ENCODE measurements at places on chromosomes 5 and 9.

DNA sequence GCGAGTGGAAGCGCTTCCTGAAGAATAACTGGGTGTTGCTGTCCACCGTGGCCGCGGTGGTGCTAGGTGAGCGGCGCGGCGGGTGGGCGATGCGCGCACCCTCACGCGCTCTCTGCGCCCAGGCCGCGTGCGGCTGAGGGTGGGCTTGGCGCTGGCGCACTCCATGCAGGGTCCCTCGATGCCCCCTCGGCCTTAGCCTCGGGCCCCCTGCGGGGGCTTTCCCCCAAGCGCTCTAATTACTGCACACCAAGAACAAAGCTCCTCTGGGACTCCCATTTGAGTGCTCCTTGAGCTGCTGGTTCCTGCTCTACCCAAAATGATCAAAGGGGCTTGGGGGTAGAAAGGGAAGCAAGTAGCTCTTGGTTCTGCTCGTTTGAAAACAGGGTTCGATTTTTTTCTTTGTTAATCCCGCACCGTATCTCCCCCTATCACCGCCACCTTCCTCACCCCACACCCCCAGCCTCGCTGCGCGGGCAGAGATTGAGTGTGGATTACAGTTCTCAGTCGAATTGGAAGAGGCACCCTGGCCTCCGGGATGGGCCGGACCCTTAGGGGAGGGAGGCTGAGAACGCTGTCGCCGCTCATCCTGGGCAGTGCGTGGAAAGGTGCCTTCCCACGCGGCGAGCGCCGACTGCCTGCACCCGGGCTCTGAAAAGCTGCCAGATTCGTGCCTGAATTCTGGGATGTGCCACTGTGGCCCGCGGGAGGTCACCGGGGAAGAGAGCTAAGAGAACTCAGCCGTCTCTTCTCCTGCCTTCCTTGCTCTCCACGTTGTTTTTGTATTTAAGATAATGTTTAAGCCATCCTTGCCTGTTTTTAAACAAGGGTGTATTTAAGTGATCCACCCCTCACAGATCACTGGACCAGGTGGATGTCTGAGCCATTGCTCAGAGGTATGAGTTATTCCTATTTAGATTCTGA, 697 bp downstream of the SLC1A1 start:
- no peak for DNase-seq

GRCh38 chr9:35517131-35517530, 27.2 kb downstream of the RUSC2 start:
- DNase-seq: no peak

- DNase-seq: no peak
Measured at GRCh38 chr9:134413112-134413715, 87.0 kb downstream of the RXRA start.

DNA sequence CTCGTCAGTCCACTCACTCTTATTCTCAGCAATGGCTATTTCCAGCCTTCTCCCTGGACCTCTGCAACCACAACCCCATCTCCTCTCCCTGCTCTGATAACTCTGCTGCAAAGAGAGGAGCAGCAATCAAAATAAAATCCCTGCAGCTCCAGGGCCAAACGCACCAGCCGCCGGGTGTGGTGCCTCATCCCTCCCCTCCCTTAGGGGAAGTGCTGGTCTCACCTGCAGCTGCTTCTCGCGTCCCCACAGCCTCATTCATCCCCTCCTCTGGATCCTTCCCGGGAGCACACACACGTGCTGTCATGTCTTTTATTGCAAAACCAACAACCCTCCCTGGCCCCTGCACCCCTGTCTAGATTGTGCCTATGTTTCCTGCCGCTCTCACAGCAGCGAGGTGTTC, 77.8 kb downstream of the TENT4A start:
- DNase-seq: no peak

- no peak for DNase-seq
Measured at GRCh38 chr5:87686975-87687374, 274.2 kb upstream of the CCNH start.

Data from stimulated activated CD8-positive, alpha-beta memory T cell treated with anti-CD3 and anti-CD28 coated beads, Interleukin-7, amount 100 ng/mL, for 1 hour (primary cell).